WTC11 (cell line): ENCODE measurements at places on chromosomes 1 and 21. TPM values are rescaled to one million over a fixed set of nuclear protein-coding genes. Genes with fewer than 3 reads are reported as not detected.

Gene ADORA1
- 1.8 to 2.7 TPM (median 2.6 TPM) in 3 replicates for total RNA-seq

DNA sequence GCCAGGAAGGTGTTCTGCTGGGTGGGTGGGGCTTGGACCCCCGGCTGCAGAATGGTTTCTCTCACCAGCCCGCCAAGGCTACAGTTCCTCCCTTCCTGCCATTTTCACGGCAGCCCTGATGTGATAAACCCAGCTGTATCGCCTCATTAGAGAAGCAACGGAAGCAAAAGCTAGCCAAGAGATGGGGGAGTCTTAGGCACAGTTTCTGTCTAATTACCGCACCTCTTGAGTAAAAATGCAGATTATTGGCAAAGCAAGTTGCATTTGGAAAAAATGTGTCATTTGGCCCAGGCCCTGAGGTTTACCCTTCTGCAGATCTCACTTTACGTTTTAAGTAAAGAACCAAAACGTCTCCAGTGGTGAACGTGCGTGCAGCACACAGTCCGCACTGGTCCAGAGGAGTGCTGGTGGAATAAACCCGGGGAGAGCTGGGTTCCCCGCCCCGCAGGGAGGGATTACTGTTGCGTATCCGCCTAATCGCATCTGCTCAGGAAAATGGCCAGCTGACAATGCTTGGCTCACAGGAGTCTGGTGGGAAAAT is 109.9 kb downstream of the GALNT2 start:
- no peak overlapping the region; the same call in 1 of the 2 replicates for H3K27ac ChIP-seq
- H3K4me1 ChIP-seq = peaks cover 48% of the 10 kb centered on the region
- H3K36me3 ChIP-seq = peaks cover 13% of the 10 kb centered on the region

GRCh38 chr1:231796141-231796540 is 169.6 kb downstream of the DISC1 start:
- no peak overlapping the region for H3K4me3 ChIP-seq
- no peaks in the 10 kb centered on the region for H3K27me3 ChIP-seq
- H3K36me3 ChIP-seq = peaks cover 6% of the 10 kb centered on the region
- no peak overlapping the region for H3K27ac ChIP-seq

DNA sequence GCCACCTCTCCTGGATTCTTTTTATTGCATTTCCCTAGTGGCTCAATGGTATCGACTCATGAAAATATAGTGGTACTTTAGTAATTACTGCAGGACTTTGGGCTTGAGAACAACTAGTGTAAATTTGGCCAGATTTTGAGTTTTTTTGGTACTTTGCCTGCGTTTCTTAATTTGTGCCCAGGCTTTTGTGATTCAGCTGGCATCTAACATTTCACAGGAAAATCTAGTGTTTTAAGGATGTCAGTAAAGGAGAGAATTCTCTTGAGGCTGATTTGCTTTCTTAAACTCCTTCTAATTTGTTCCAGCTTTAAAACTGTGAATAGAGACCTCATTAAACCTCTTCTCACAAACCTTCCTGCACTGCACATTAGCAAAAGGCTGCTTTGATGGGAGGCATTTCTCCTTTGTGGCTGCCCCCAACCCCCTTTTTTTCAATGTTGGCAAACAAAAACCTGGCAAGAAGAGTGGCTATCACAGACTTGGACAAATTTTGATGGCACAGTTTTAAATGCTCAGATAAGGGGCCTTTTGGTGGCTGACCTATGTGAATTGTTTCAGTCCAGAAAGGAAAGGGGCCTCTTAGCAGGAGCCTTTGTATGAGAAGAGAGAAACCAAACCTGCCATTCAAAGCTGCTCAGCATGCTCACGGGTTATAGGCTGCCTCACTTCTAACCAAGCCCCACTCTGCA is 113.4 kb upstream of the RAVER2 start:
- H3K27me3 ChIP-seq = no peaks in the 10 kb centered on the region
- no peak overlapping the region for H3K27ac ChIP-seq
- H3K4me3 ChIP-seq = no peak overlapping the region

GRCh38 chr1:100249155-100249536 is 488 bp downstream of the DBT start:
- H3K4me3 ChIP-seq = no peak overlapping the region
- peaks cover 12% of the 10 kb centered on the region for H3K4me1 ChIP-seq
- H3K27ac ChIP-seq = no peak overlapping the region
- no peak for DNase-seq
- no peaks in the 10 kb centered on the region for H3K36me3 ChIP-seq

DNA sequence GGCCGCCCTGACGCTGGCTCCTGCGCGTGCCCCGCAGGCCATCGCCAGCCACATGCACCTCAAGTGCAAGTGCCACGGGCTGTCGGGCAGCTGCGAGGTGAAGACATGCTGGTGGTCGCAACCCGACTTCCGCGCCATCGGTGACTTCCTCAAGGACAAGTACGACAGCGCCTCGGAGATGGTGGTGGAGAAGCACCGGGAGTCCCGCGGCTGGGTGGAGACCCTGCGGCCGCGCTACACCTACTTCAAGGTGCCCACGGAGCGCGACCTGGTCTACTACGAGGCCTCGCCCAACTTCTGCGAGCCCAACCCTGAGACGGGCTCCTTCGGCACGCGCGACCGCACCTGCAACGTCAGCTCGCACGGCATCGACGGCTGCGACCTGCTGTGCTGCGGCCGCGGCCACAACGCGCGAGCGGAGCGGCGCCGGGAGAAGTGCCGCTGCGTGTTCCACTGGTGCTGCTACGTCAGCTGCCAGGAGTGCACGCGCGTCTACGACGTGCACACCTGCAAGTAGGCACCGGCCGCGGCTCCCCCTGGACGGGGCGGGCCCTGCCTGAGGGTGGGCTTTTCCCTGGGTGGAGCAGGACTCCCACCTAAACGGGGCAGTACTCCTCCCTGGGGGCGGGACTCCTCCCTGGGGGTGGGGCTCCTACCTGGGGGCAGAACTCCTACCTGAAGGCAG is 23.4 kb upstream of the ARF1 start:
- H3K4me1 ChIP-seq = peaks cover 5% of the 10 kb centered on the region

DNA sequence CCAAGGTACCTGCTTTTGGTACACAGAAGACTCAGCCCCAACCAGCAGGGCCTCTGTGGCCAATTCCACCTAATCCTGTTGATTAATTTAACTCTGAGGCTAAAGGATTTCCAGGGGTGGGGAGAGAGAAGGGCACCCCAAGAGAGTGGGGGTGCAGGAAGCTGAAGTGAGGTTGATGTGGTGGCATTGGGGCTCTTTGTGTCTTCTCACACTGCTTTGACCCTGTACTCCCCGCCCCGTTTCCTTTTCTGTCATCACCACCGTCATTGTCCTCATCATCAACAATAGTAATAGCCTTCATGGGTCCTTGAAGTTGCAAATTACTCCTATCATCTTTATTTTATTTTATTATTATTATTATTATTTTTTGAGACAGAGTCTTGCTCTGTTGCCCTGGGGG is 55.9 kb downstream of the PAX7 start:
- H3K27ac ChIP-seq = no peak overlapping the region
- no peak for DNase-seq
- peaks cover 20% of the 10 kb centered on the region for H3K27me3 ChIP-seq
- no peaks in the 10 kb centered on the region for H3K36me3 ChIP-seq
- no peak overlapping the region for H3K4me3 ChIP-seq

- no peak overlapping the region for H3K27ac ChIP-seq
- no peaks in the 10 kb centered on the region for H3K36me3 ChIP-seq
- no peak for DNase-seq
- H3K27me3 ChIP-seq = peaks cover 3% of the 10 kb centered on the region
- peaks cover 9% of the 10 kb centered on the region; the same call in 1 of the 2 replicates for H3K4me1 ChIP-seq
- H3K4me3 ChIP-seq = no peak overlapping the region
Observed at GRCh38 chr1:209810783-209811182, 4.8 kb upstream of the IRF6 start.

GRCh38 chr1:15275921-15276683 is 29.1 kb downstream of the FHAD1 start:
- H3K36me3 ChIP-seq = no peaks in the 10 kb centered on the region
- no peak overlapping the region for H3K27ac ChIP-seq
- H3K27me3 ChIP-seq = peaks cover 6% of the 10 kb centered on the region

DNA sequence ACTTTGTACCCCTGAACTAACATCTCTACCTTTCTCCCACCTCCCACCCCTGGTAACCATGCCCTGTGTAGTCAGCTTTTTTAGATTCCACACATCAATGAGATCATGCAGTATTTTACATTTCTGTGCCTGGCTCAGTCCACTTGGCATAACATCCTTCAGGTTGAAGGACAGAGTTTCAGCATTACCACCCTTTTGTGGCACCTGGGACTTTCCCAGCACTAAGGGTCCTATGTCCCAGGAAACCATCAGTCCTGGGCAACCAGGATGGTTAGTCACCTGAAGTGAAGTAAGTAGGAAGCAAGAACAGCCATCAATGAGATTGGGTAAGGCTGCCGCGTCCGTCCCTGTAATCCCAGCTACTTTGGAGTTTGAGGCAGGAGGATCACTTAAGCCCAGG is 370.6 kb downstream of the SIPA1L2 start:
- no peak overlapping the region for H3K4me3 ChIP-seq
- peaks cover 2% of the 10 kb centered on the region; the same call in 1 of the 2 replicates for H3K36me3 ChIP-seq
- no peak for DNase-seq
- peaks cover 31% of the 10 kb centered on the region for H3K4me1 ChIP-seq

GRCh38 chr21:31892686-31893085 is 19.9 kb downstream of the HUNK start:
- peaks cover 60% of the 10 kb centered on the region for H3K4me1 ChIP-seq
- DNase-seq = peak; percentile 43
- H3K27ac ChIP-seq = 0 out of 2 replicates have a peak overlapping the region, but pooled peaks have one; percentile 37
- no peak overlapping the region for H3K4me3 ChIP-seq

Gene PROX1
- total RNA-seq = 3.0 to 3.8 TPM (median 3.3 TPM) in 3 replicates

Gene OR2L3
- total RNA-seq = not detected in 3 replicates
